ENCODE measurements at places on chromosomes 3 and 15.
A peak's percentile ranks its signal among the peaks of the same experiment; 100 is the strongest.

GRCh38 chr3:25683882-25684281 is 19.2 kb upstream of the TOP2B start:
- no peak for DNase-seq

DNA sequence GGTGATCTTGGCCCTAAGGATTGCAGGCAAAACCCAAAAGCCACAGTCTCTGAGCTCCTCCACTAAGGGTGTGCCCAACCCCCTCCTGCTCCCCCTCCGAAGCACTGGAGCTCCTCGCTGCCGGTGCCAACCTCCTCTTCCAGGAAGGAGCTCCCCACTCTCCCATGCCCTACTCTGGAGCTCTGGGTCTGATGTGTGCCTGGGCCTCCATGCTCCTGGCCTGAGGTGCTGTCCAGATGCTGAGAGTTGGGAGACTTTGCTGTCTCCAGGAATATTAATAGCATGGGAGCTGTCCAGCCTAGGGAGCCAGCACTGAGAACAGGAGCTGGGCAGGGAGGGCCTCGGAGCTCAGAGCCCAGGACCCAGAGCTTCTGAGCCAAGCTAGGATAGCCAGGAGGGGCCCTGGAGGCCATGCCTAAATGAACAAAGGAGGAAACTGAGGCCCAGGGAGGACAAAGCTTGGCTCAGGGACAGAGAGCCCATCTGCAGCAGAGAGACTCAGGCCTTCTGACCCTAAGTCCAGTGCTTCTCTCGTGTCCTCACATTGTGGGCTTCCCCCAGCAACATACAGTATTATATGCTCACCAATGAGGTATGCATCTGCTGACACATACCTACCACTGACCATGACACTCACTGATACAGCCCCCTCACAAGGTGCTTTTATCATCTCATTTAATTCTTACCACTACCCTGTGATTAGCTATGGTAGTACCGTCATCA is 36.9 kb upstream of the HERC1 start:
- peak; percentile 78 for DNase-seq

DNA sequence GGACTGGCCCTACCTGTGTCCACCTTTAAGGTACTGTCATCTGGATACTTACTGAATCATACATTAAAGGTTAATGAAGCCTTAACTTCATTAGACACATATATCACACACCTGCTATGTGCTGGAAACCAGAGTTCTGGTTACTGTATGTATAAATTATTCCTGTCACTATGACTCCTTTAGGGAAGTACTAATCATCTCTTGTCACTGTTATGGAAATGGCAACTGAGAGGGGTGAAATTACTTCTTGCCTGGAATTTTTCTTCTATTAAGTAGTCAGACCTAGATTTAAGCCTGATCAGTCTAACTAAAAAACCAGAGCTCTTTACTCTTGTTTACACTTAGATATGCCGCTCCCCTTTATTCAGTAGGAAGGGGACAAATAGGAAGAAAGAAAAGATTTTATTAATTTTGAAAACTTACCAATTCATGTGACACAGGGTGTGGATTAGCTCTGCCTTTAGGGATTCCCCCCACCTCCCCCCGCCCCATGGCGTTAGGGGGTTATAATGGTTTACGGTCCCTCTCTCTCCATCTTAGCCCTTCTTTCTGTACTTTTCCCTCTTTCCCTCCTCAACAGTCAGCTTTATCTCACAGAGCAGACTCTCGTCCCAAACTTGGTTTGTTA is 152.5 kb downstream of the KLHL25 start:
- DNase-seq: no peak

- DNase-seq: no peak
Measured at GRCh38 chr3:58707390-58707930, 40.9 kb upstream of the FAM3D start.

DNA sequence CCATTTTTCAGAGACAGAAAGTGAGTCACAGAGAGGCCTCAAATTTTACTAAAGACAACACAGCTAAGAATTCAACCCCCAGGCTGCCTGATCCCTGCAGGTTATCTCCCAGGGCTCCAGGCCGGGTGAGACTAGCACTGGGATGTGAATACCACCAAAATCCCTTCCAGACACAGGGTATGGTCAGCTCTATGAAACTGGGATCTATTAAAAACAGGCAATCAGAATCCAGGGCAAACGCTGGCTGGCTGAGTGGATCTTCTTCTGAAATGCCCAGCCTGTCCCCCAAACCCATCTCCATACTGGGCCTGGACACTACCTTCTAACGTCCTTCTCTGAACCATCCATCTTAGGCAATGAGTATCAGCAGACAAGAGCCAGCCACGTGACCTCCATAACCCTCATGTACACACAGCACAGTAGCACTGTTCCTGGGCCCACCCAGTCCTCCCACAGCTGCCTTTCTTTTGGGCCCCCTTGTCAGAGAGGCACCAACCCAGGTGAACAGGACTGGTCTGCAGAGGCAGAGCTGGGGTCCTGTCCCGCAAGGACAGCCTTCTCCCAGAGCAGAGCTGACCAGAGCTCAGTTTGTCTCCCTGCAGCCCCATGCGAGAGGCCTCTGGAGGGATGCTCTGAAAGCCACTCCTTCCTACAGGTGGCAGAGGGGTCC is 1.9 kb downstream of the RAB6B start:
- no peak for DNase-seq

DNA sequence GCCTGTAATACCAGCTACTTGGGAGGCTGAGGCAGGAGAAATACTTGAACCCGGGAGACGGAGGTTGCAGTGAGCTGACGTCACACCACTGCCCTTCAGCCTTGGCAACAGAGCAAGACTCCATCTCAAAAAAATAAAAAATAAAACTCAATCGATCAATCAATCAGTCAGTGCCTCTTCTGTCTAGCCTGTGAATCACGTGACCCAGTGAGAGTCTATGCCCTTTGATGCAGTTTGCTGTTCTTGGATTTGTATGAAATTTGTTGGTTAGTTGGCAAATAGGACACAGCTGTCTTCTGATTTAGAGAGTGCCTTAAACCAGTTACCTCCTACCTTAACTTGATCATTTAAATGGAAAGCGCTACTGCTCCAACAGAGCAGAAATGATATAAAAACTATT is 3.6 kb upstream of the RBMS3 start:
- DNase-seq: no peak

DNA sequence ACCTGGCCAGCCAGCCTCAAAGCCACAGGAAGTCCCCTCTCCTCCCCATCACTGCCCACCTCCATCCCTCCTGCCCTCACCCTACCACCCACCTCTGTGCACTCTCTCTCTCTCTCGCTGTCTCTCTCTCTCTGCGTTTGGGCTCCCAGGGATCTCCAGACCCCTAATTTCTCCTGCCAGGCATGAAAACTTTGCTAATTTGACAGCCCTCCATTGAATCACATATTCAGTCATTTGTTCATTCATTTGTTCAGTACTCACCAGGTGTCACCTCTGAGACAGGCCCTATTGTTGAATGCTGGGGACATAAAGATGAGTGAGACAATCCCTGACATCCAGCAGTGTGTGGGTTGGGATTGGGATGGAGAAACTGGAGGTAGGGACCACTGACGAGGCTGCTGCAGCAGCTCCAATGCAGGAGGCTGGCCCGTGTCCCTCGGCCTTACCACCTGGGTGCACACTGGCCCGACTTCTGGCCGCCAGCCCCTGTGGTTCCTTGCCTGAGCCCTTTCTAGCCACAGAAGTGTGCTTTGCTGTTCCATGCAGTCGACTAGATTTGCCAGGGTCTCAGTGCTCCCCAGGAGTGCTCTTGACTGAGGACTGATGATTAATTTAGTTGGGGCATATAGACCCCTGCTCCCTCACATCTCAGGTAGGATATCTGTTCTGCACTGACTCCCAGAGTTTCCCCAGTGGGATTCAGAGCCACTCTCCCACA is 38.6 kb upstream of the TSEN2 start:
- no peak for DNase-seq

- no peak for DNase-seq
Measured at GRCh38 chr15:50330921-50331320, 24.1 kb downstream of the GABPB1 start.

GRCh38 chr15:20295238-20295811 is 246.3 kb downstream of the GOLGA6L6 start:
- no peak for DNase-seq

DNA sequence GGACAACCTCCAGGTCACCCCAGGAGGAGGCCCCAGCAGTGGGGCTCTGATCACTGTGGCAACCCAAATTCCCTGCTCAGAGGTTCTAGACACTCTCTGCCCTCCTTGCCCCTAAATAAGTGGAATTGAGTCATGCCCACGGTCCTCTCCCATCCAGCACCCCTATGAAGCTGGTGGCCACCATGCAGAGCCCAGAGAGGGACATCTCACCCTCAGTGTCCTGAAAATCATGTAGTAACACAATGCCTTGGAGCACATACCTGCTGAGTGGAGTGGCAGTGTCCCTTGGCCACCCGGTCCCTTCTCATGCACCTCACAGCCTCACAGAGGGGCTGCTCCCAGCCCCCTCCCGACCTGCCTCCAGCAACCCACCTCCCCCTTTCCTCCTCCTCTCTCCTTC is 114.3 kb upstream of the MEF2A start:
- DNase-seq: peak; percentile 26

GRCh38 chr3:101942356-101942755 is 93.0 kb downstream of the NFKBIZ start:
- DNase-seq: no peak

GRCh38 chr3:116473602-116474001 is 28.3 kb upstream of the LSAMP start:
- no peak for DNase-seq

- DNase-seq: no peak
Measured at GRCh38 chr3:3468596-3468995, 289.1 kb upstream of the CRBN start.

- no peak for DNase-seq
Measured at GRCh38 chr15:89999676-90000185, 1.4 kb upstream of the ZNF710 start.

- DNase-seq: peak; percentile 5
Measured at GRCh38 chr3:53700441-53700840, 145.8 kb downstream of the CHDH start.

DNA sequence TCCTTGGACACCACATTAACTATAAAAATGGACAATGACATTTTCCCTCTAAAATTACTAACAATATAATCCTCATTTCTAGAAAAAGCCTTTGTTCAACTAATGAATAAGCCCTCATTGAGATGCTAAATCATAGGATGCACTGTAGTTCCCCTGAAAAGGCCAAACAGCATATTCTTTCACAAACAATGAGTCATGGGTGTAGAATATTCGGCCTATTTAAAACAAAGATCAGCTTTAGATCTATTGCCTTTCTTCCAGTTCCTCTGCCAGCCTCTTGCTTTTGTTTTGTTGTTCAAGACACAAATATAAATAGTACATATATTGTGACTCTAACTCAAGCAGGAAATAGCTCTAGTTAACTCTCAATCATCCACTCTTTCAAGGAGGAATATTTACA is 82.5 kb downstream of the ADAM10 start:
- no peak for DNase-seq

GRCh38 chr3:152860736-152861135 is 25.8 kb downstream of the P2RY1 start:
- DNase-seq: no peak

DNA sequence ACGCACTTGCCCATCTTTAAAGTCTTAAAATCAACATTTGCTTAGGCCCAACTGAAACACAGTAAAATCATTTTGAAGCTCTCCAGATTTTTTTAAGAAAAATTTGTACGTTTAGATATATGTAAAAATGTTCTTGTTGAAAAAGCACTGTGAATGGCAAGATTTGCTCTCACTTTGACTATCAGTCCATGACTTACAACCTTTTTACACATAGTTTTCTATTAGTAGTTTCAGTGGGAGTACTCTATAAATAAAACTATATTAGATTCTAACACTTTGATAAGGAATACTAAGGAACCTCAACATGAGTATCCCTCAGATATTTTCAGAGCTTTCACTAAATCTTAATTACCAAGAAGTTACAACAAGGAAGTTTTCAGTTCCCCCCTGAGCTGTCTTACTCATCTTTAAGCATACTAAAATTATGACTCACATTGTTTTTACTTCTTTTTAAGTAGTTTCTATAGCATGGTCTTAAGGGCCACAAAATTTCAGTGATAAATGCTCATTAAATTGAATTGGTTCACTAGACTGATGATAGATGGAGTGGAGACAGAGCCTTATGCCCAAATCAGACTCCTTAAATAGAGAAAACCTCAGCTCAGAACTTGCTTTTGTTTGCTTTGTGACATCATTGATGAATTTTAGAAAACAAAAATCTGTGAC is 31.6 kb upstream of the RAP2B start:
- no peak for DNase-seq

DNA sequence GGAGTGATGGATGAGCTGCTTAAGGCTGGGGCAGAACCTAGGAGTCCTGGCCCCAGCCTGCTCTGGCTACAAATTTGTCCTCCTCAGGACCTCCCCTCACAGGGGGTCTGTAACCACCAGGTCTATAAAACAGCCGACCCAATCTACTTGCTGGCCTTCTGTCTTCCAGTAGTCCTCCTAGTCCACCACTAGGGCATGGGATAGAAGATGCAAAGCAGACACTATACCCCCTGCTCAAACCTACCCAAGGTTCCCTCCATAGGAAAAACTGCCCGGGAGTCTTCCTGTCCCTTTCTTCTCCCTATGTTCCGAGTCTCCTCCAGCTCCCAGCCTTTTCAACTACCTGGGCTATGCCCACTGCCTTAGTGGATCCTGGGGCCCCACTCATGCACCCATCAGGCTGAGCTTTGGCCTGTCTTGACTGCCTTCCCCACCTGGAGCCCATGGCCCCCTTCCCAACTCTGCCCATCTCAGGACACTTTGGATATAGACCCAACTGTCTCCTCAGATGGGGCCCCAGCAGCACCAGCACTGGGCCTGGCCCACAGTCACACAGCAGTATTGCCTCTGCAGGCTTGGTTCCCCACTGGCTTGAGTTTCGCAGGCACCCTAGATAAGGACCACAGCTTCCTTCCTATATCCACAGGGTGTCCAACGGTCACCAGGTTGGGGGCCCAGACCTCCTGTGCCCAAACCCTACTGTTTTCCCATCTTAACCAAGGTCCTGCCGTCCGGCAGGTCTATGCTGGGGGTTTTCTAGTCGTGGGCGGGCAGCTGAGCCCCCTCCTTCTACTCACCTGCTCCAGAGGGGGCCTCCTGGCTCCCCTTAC is 1.1 kb downstream of the HYAL3 start:
- peak; percentile 70 for DNase-seq

GRCh38 chr3:31262201-31262600 is 270.5 kb upstream of the STT3B start:
- DNase-seq: no peak

DNA sequence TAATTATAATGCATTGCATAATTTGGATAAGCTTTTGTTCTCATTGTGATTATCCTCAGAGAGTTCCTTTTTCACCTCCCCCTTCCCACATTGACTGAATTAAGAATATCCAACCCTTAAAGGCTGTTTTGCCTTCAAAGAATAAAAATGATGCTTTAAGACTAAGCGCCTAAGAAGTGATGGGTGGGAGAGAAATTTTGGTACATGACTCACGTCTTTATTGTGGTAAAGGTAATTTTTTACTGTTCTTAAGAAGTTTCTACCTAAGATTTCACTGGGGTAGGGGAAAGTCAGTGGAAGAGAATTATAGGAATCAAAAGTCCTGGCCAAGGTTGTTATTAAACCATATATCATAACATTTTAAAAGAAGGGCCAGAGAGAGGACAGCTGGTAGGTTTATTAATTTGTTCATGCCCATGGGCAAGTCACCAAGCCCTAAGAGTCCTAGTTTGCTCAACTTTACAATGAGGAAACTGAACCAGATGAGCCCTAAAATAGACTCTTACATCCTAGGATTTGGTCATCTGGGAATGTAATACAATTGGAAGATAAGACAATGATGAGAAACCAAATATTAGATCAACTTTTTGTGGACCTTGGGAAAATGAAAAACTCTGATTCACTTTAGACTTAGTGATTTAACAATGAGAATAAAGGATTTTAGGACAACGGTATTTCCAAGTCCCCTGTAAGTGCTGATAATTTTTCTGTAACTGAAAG is 101.1 kb upstream of the RASGRP1 start:
- no peak for DNase-seq
